ENCODE measurements at places on chromosomes 6 and 20.

GRCh38 chr6:35152067-35152707, 11.0 kb upstream of the TCP11 start:
- DNase-seq, result no peak

- DNase-seq, result no peak
These were observed 36.1 kb upstream of the MAPK13 start for GRCh38 chr6:36094238-36094637.

GRCh38 chr6:41717392-41717736, 18.0 kb downstream of the TFEB start:
- no peak for DNase-seq

- DNase-seq, result no peak
These were observed 61.0 kb upstream of the VSTM2L start for GRCh38 chr20:37841971-37842370.

GRCh38 chr6:82989736-82990290, 75.8 kb downstream of the UBE3D start:
- DNase-seq, result no peak

- peak; percentile 43 for DNase-seq
These were observed 198.9 kb downstream of the CLIC5 start for GRCh38 chr6:45816674-45817297.

GRCh38 chr6:26269531-26270485, 95.2 kb upstream of the BTN3A2 start:
- DNase-seq, result no peak

Data from AG04450 (cell line).